ENCODE measurements at places on chromosomes 16 and 17.

DNA sequence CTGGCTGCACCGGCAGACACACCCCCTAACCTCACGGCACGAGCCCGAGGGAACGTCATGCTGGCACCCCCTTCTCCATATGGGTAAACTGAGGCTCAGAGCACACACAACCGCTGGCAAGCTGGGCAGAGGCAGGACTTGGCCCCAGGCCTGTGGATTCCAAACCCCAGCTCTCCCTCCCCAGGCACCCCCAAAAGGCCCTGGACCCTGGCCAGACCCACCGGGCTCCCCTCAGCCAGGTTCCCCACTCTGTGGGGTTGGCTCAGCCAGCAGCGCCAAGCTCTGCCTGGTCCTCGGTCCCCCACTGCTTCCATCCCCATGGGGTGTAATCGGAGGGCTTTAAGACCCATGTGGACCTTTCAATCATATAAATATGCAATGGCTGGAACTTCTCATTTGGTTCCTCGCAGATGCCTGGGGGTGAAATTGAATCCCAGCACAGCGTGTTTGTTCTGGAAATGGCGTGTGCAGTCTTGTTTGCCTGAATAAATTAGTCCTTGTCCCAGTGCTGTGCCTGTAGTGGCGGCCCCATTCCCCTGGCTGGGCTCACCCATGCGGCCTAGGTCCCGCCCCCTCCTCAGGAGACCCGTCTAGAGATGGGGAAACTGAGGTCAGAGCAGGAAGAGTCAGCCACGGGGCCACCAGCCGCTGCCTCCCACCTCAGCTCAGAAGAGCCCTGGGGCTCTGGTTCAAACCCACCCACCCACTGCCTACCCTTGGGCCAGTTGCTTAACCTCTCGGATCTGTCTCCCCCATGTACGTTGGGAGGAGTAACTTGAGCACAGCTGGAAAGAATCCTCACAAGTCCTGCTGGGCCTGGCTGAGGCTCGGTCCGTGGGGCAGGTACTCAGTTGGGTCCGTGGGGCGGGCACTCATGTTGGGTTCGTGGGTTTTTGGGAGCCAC lies 57.3 kb downstream of the ZFPM1 start:
- peak; percentile 87 for DNase-seq

DNA sequence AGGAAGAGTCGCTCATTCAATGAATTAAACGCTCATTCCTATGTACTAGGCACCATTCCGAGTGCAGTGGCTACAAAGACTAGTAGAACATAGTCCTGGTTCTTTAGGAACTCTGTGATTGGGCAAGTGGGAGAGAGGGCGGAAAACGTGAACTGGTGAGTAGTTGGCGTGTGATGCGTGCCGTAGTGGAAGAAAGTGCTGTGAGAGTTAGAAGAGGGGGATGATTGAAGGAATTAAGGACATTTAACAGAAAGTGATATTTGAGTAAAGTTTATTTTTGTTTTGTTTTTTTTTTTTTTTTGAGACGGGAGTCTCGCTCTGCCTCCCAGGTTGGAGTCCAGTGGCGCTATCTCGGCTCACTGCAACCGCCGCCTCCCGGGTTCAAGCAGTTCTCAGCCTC lies 7.9 kb upstream of the SLFN14 start:
- DNase-seq: no peak

DNA sequence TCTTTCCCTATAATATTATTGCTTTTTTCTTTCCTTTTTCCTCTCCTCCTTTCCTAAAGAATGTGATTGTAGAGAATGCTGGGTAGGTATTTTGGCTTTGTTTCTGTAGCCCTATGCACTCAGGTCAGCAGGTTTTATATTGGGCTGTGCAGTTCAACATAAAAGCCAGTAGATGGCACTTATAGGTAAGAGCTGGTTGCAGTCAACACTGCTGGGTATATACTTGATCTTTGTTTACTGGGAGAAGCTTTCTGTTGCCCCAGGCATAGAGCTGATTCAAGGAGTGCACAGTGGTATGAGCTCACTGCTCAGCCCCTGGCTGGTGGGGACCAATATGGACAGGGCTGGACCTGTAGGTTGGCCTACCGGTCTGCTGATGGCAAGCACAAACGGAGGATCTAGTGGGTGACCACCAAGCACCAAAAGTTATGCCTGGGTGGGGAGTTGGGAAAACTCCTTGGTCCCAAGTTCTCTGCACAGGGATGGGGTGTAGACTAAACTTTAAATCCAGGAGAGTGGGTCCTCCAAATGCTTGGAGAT lies 378.9 kb downstream of the PMP22 start:
- DNase-seq: no peak

DNA sequence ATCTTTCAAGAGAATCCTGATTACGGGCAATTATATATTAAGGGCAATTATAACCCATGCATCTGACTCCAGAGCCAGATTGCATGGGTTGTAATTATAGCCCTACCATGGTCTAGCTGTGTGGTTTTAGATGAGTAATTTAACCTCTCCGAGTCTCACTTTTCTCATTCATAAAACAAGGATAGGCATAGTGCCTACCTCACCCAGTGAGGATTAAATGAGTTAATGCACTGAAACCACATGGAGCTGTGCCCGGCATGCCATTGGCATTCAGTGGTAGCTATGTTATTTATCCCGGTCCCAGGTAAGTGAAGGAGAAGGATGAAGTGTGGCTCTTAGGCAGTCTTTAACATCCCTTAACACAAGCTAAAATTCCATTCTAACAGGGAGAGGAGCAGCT lies 6.3 kb downstream of the SNX20 start:
- DNase-seq: no peak

- no peak for DNase-seq
Observed at GRCh38 chr17:17679748-17680147, 1.5 kb upstream of the RAI1 start.

GRCh38 chr16:59042301-59042700 lies 308.2 kb upstream of the GOT2 start:
- DNase-seq: no peak

- no peak for DNase-seq
Observed at GRCh38 chr16:54792811-54793210, 137.9 kb upstream of the IRX5 start.

GRCh38 chr16:75226550-75227360 lies 8.0 kb downstream of the CTRB1 start:
- no peak for DNase-seq

- DNase-seq: no peak
Observed at GRCh38 chr17:81576621-81577277, 24.6 kb upstream of the FAAP100 start.

GRCh38 chr16:52912565-52913173 lies 140.0 kb downstream of the CHD9NB start:
- DNase-seq: peak; percentile 66

DNA sequence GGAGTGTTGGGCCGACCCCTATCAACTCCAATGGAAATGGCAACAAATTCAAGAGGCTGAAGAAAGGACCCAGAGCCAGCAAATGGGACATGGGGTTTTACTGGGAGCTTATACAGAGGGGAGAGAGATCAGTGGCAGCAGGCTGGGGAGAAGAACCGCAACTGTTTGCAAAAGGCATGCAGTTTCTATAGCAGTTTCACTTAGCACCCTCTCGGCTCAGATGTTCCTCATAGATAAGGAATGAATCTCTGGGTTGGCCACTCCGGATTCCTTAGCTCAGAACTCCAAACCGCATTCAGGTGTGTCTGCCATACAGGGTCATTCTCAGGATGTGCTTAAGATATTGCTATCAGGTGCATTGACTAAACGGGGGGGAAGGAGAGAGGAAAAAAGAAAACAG lies 71.1 kb upstream of the RPL38 start:
- DNase-seq: no peak

- DNase-seq: no peak
Observed at GRCh38 chr17:795721-796120, 13.6 kb downstream of the MRM3 start.

- DNase-seq: no peak
Observed at GRCh38 chr17:12519956-12520594, 145.6 kb upstream of the MYOCD start.

GRCh38 chr16:12651765-12652512 lies 151.7 kb downstream of the CPPED1 start:
- DNase-seq: peak; percentile 19

DNA sequence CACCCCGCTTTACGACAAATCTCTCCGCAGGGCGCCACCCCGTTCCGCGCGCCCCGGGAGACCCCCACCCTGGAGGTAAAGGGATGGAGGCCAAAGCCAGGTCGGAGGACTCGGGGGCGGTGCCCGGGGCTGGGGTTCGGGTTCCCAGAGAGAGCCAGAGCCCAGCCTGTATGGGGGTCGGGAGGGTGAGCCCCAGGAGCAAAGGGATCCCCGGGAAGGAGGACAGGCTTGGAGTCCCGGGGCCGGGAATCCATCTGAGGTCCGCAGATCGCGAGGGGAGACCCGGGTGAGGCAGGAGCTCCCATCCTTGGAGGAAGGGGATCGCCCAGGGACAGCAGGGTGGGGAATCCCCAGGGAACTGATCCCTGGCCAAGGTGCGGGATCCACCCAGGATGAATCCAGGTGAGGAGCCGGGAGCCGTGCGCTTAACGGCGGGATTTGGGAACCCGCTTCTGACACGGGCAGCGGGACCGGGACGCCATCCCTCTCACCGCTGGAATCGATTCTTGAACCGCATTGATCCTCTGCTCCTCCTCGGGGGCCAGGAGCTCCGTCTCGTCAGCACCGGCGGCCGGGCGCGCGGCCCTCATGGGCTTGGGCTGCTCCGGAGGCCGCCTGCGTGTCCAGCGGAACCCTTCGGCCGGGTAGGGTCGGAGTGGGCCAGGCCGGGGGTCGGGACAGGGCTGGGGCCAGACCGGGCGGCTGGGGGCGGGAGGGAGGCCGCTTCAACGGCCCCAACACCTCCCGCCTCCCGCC lies at the start of gene MMD:
Gene MMD, minus strand, starts transcription at position 657 of the 756 bp plus-strand sequence. Its CDS starts 140 bp downstream, at position 517.
- peak; percentile 56 for DNase-seq

GRCh38 chr17:27495460-27495859 lies 39.2 kb downstream of the KSR1 start:
- DNase-seq: no peak

Measured in NCI-H2081 (cell line).